ENCODE measurements at places on chromosomes 4 and X.

DNA sequence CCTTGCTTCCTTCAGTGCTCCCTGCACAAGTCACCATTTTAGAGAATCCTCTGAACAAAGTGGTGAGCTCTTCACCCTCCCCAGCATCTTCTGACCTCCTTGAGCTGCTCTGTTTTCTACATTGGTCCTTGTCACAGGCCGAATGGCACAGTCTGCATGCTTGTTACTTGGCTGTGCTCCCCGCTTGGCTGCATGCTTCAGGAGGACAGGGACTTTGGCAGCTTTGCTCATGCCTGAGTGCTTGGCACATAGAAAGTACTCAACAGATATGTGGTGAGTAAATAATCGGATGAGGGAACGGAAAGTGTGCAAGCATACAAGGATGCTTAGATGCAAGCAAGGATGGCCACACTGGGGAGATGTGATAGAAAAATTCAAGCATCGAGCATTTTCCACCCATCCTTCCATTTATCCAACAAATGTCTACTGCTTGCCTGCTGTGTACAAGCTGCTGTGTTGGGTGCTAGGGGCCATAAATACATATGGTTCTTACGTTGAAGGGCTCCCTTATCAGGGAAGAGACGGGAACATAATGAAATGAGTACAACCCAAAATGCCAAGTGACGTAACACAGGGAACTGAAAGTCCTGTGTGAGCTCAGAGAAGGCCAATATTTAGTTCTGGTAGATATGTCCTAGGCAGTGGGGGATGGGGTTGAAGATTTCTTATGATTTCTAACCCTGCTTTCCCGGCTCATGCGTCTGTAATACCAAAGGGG lies 31.2 kb downstream of the SLC2A9 start:
- DNase-seq, result no peak

GRCh38 chrX:136210243-136210642 lies 41.0 kb downstream of the MAP7D3 start:
- DNase-seq, result no peak

DNA sequence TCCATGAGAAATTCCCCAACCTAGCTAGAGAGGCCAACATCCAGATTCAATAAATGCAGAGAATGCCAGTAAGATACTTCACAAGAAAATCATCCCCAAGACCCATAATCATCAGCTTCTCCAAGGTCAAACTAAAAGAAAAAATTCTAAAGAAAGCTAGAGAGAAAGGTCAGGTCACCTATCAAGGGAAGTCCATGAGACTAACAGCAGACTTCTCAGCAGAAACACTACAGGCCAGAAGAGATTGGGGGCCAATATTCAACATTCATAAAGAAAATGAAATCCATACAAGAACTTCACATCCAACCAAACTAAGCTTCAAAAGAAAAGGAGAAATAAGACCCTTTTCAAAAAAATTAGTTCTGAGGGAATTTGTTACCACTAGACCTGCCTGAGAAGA lies 118.8 kb upstream of the ANXA10 start:
- DNase-seq, result no peak

DNA sequence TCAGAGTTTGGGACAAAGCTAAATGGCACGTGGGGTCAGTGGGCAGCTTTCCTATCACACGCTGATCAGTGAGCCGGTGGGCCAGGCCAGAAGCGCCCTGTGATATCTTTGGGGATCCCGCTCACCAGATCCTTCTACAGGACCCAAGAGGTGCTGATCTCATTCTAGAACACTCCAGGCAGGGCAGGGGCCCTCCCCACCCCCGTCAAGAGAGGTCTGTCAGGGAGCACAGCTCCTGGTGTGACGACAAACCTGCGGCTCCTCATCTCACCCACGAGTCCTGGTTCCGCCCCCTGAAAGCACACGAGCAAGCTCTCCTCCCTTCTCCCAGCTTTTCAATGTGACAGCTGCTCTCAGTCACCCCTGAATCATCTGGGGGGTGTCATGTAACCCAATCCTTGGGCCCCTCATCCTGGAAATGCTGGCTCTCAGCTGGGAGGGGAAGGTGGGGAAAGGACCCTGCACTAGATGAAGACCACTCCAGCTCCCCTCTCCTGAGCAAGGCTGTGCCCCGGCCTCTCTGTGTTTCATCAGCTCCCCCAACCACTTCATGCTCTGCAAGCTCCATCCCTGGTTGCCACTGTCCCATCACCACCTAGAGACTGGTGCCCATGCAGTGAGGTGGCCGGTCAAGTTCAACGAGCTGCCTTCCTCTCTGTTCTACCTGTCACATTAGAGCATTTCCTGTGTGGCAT lies 4.6 kb downstream of the HCFC1 start:
- DNase-seq, result no peak

- DNase-seq, result no peak
Observed at GRCh38 chr4:113435893-113436292, 325.6 kb downstream of the CAMK2D start.

- no peak for DNase-seq
Observed at GRCh38 chr4:105179539-105180401, 33.1 kb downstream of the TET2 start.

DNA sequence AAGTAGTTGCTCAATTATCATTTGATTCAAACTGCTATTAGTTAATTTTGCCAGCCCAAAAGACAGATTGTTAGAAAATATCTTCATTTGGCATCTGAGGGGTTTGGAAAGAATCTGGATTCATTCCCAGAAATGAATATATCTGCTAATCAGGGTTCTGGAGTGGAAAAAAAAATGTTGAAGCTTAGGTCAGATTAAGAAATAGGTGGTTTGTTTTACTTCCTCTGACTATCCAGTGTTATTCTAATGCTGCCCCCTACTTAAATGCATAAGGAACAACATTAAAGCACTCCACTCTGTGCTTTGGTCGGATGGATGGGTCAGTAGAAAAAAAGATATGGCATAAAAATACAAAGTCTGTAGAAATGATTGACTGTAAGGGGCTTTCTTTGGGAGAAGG lies 89.0 kb downstream of the LUZP4 start:
- no peak for DNase-seq

- no peak for DNase-seq
Observed at GRCh38 chr4:77037736-77038135, 38.1 kb downstream of the CCNI start.

- DNase-seq, result no peak
Observed at GRCh38 chr4:57124145-57124544, 14.0 kb upstream of the IGFBP7 start.

- no peak for DNase-seq
Observed at GRCh38 chr4:99815597-99816011, 1.0 kb upstream of the DAPP1 start.

- no peak for DNase-seq
Observed at GRCh38 chr4:69549651-69550050, 53.9 kb upstream of the UGT2B4 start.

DNA sequence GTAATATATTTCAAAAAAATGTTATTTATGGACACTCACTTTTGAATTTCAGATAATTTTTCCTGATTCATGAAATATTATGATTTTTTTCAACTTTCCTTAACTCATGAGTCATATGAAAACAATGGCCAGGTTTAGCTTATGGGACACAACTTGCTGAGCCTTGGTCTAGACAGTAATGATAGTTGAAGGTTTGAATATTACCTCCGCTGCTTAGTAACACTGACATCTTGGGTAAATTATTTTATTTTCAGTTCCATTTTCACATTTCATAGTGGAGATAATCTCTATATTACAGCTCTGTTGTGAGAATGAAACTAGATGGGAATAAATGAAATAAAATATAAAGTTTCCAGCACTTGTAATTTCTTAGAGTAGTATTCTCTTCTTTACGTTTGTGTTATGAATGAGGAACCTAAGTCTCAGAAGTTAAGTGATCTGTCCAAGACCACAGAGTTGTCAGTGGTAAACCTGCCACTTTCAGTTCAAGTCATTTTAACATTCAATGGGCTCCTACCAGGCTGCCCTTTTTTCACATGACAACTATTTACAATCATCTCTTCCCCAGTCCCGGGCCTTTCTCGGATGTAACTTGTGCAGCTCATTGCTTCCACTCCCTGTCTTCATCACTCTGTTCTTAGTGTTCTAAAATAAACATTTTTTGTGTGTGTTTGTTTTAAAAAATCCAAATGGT lies 46.8 kb upstream of the GC start:
- no peak for DNase-seq

DNA sequence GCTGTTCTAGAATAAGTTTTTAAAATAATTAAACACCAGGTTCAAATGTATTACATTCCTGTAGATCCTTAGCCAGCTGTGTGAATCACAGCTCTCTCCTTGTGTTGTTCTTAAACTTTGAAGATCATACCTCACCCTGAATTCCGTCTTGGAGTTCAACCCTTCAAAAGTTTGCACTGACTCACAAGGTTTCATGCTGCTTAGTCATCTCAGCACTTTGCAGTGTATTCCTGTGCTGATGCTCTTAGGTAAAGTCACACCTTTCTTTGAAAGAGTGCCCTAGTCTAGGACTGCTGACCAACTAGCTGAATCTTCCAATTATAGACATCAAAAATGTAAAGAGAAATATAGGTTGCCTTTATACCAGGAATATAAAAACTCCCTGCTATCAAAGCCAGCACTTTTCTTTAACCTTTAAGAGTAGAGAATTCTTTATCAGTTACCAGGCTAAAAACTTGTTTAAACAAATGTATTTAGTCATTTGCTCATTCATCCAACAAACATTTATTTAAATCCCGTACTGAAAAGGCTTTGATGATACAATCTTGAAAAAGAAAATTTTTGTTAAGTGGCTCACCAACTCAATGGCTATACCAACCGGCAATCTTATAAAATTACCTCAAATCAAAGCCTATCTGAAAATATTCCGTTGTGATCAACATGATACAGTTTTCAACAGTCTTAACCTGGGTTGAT lies 169.7 kb downstream of the RAP1GDS1 start:
- no peak for DNase-seq

DNA sequence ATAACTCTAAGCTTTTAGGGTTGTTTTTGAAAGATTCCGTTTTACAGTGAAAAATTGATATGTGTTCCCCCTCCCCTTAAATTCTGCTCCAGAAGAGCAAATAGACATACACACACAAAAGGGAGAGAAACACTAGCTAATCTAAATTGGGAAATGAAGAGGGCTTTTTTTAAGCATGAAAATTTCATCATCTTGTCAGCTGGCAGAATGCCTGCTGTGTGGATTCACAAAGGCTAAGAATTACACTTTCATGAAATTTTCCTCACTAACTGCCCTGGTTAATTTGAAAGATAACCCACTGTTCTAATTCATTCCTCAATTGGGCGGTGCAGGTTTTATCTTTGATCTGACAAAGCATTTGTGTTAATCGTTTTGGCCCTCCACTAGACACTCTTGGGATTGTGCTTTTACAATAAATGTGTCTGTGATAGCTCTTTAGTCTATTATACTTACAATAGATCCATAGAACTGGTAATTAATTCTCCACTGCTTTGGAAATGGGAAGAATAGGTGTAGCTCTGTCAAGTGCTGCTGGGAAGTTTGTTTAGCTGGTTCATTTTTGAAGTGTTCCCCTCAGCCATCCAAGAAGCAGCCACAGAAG lies 152.9 kb downstream of the POLA1 start:
- DNase-seq, result no peak

GRCh38 chr4:158870282-158870625 lies 101.4 kb downstream of the FNIP2 start:
- DNase-seq, result no peak

DNA sequence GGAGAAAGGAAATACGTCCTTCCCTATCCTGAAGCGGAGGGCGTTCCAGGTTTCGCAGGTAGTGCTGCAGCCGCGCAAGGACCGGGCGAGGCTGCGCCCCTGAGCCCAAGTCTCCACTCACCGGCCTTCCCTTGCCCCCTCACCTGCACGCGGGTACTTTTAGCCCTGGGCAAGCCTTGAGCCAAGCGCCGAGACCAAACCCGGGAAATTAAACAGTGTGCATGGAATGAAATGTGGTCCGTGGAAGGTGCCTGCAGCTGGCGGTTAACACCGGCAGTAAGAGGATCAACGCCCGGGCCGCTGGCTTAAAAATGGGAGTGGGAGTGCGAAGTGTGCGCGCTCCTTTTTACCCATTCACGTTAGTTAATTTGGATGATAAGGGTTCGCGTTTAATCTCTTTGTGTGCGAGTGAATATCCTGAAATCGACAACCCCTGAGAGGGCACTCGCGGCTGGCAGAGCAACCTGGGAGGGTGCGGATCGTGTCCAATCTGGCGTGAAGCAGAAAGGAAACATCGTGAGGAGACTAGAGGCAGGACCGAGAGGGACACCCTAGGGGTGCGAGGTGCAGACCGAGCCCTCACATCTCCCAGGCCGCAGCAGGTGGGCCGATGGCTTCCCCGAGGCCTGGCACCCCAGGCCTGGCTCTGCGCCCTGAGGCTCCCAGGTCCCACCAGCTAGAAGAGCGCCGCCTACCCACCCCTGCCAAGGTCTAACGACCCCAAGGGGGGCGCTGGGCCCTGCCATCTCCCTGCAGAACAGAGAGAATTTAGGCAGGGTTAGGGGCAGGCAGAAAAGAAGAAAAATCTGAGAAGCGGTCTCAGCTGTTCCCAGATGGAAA lies 2.0 kb upstream of the HELT start:
- no peak for DNase-seq

- DNase-seq, result no peak
Observed at GRCh38 chr4:75733369-75733768, 9.0 kb downstream of the USO1 start.

DNA sequence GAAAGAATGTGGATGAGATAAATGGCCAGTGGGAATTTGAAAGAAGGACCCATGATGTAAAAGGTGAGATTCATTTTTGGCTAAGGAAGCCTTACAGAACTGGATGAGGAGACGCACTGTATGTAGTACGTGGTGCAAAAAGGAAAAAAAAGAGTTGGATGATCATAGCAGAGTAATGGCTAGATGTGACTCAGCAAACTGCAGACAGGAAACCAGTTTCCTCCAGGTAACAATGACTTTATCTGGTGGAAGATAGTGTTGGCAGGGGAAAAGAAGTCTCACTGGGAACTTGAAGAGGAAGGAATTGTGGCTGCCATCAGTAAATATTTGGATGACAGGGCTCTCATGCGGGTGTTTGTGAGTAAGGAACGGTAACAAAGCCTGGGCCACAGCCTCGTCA lies 243.2 kb downstream of the CPE start:
- no peak for DNase-seq

DNA sequence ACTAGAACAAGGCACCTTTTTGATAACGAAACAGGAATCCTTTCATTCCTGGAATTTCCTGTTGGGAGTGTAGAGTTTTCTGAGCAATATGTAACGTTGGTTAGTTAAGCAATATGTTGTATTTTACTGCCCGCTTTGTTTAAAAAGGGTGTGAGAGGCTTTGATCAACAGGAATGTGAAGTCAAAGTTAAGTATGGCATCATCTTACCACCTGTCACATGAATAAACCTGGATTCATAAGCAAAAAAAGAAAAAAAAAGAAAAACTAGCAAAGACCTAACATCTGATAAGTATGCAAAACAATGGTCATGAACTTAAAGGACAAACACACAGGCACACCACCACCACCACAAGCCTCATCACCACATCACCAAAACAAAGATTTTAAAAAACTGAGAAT lies 7.1 kb upstream of the CXCL5 start:
- no peak for DNase-seq

GRCh38 chr4:145280541-145280940 lies 100.2 kb upstream of the OTUD4 start:
- DNase-seq, result no peak

GRCh38 chr4:22476011-22476410 lies 39.9 kb downstream of the ADGRA3 start:
- no peak for DNase-seq

Measured in endothelial cell (in vitro differentiated cells).